ENCODE measurements at places on chromosomes 6 and 20.

DNA sequence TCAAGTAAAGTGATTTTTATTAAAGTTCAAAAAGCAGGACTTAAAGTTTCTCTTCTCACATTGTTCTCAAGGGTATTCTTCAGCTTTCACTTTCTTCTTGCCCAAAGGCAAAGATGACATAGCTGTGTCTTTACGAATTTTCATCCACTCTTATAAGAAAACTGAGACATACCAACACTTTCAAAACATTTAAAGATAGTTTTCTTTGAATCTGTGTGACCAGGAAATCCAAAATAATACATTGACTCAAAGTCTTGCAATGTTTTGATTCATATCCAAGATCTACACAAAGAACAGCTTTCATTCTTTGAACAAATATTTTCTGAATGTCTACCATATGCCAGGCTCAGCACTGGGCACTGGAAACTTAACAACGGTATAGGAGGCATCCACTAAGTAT is 117.9 kb downstream of the SIM1 start:
- DNase-seq: no peak

DNA sequence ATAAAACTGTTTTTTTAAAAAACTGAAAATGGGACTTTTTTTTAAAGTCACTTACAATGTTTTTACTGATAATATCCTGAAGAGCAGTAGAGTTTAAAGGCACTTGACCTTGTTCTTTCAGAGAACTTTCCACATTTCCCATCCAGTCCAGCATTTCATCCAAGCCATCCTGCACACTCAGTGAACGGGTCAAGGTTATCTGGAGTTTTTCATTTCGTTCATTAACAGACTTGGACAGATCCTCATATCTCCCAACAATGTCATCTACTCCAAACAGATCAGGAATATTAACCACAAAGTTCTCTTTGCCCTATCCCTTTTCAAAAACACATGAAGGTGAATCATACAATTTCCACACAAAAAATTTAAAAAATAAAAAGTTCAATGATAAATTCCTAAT is 69.1 kb downstream of the DST start:
- DNase-seq: no peak

- DNase-seq: no peak
Observed at GRCh38 chr6:26260110-26260637, 104.8 kb upstream of the BTN3A2 start.

GRCh38 chr6:53066874-53067706 is 1.9 kb downstream of the FBXO9 start:
- DNase-seq: no peak

GRCh38 chr6:26243752-26244151 is 121.2 kb upstream of the BTN3A2 start:
- no peak for DNase-seq

DNA sequence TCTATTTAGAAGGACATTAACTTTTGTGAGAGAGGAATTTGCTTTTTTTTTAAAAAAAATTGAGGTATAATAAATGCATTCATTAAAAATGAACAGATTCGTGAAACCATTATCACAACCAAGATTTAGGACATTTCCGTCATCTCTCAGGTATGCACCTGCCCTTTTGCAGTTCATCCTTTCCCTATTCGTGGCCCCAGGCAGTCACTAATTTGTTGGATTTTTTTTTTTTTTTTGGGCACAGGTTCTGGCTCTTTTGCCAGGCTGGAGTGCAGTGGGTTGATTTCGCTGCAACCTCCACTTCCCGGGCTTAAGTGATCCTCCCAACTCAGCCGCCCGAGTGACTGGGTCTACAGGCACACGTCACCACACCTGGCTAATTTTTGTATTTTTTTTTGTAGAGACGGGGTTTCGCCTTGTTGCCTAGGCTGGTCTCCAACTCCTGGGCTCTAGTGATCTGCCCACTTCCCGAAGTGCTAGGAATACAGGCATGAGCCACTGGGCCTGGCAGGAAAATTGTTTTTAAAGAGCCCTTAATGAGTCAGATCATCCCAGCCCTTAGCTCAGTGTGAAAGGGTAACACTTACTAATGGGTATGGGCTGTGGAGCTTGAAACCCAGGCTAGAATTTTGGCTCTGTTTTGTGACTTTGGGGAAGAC is 9.2 kb downstream of the PHF3 start:
- DNase-seq: no peak

DNA sequence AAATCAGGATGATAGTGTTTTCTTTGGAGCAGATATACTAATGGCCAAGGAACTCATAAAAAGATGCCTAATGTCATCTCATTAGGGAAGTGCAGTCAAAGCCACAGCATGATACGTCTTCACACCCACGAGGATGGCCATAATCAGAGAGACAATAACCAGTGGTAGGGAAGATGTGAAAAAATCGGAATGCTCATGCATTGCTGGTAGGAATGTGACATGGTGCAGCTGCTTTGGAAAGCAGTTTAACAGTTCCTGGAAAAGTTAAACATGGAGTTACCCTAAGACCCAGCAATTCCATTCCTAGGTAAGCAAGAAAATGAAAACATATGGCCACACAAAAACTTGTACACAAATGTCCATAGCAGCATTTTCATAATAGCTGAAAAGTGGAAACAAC is 29.9 kb downstream of the BCAS1 start:
- no peak for DNase-seq

- DNase-seq: no peak
Observed at GRCh38 chr6:84227044-84227433, 404 bp downstream of the CEP162 start.

DNA sequence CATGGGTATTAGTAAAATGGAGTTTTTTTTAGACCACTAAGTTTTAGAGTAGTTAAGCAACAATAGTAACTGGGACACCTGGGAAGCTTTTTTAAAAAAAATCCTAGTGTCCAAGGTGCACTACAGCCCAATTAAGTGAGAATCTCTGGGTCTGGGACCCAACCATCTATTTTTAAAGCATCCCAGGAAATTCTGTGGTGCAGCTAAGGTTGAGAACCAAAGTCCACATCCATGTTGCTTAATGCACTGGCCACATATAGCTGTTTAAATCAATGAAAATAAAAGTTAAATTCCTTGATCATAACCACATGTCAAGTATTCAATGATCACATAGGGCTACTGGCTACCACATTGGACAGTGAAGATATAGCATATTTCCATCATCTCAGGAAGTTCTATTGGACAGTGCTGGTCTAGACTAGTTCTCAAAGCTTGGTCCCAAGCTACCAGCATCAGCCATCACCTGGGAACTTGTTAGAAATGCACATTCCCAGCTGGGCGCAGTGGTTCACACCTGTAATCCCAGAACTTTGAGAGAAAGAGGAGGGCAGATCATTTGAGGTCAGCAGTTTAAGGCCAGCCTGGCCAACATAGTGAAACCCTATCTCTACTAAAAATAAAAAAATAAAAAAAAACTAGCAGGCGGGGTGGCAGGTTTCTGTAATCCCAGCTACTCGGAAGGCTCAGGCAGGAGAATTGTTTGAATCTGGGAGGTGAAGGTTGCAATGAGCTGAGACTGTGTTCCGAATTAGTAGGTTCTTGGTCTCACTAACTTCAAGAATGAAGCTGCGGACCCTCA is 12.7 kb downstream of the KIF13A start:
- no peak for DNase-seq

DNA sequence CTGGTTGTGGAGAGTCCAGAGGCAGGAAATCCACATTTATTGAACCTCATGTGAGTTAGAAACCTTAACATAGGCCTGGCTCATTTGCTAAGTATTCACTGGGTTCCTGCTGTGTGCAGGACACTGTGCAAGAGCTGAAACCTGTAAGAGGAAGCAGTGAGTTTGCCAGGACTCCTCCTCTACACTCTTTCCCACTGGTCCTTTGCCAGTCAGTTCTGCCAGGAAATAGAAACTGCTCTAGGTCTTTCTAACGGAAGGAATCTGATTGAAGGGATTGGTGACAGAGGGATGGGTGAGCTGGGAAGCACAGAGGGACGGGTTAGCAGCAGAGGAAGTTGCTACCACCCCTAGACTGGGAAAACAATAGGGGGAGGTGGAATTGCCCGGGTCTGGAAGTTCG is 234.2 kb upstream of the ECI2 start:
- no peak for DNase-seq

Measured in cortex of kidney (tissue), 1 donor.